ENCODE measurements at places on chromosomes 1 and 21.

GRCh38 chr1:171222936-171223335 is 25.4 kb upstream of the FMO1 start:
- DNase-seq: no peak

- DNase-seq: no peak
These were observed 13.8 kb downstream of the INTS7 start for GRCh38 chr1:212021563-212021962.

DNA sequence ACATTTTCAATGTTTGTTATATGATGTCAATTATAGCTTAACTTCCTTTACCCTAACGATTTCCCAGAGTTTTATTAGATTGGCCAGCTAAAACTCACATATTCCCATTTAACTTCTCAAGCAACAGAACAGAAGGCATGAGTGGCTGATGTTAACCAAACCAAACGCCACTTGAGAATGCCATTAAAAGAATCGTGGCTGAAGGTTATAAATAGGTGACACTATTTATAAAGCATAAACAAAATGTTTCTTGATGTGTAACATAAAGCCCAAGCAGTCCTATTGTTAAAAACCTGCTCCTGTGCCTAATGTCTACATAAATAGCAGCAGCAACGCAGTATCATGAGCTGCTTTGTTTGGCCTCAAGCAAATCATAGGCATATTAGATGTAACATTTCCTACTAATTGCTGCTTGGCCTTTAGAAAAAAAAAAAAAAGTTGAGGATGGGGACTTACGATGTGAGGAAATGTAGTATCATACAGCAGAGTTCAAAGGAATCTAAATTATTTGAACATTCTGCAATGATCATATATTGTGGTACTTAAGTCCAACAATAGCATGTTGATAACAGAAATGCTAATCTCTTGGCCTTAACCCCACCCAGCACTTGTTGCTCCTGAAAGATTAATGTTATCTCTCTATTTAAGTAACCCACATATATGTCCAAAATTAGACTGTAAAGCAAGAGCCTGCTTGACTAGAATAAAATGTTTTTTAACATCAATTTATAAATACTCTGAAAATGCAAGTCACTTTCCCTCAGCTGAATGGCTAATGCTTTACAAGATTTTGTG is 106.0 kb downstream of the ESRRG start:
- DNase-seq: no peak

GRCh38 chr1:22177354-22178003 is 34.6 kb upstream of the WNT4 start:
- no peak for DNase-seq

DNA sequence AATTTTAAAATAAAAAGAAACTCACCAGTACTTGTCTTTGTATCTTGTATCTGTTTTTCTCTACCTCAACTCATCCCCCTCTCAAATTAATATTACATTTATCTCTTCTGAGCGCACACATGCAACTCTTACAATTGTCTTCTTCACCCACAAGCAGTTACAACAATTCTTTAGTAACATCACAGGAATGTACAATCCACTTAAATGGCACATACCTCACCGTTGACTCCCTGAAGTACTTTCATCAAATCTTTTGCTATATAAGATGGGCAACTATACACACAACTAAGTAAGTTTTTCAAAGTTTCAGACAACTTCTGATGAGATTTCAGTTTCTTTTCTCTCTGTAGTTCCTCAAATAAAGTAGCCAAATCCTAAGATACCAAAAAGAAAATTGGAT is 28.3 kb downstream of the HEATR1 start:
- DNase-seq: no peak

- DNase-seq: peak; percentile 5
These were observed 32.3 kb downstream of the AGT start for GRCh38 chr1:230681599-230681998.

DNA sequence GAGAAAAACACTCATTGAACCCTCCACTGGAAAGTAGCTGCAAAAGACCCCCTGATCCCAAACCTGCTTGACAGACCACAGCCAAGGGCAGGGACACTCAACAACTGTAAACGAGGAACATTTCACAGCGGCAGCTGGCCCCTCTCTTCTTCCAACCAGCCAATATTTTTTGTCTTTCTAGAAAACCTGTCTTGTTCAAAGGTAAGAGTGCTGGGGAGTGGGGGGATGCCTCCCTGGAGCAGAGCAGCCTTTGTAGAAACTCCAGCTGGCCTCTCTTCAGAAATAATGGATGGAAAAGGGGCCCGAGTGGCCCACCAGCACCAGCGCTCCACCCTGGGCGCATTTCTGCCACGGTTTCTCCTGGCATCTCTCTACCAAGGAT is 384.0 kb downstream of the RRAGC start:
- no peak for DNase-seq

DNA sequence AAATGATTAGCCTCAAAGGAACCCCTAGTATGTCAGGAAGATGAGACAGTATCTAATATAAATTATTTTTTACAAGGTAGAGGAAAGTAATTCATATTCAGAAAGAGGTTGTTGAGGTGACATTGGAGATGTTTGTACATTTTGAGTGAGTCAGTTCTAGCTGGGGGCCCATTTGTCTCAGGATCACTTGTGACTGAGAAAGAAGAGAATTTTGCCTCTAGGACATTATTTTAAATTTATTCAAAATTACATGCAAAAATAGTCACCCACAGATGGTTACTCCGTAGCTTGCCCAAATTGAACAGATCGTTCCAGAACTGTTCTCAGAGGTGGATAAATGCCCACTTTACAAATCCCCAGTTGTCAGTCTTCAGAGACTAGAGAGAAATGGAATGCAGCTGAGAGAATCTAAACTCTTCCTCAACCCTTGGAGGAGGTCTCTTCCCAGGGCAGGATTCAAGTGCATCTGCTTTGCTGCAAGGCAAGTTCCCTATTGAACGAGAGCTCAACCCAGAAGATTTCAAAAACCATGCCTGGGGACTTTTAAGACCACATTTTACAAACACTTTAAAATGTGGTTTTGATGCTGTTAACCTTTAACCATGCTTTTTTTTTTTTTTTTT is 987.8 kb upstream of the ADAMTS5 start:
- no peak for DNase-seq

- no peak for DNase-seq
These were observed 57.9 kb downstream of the SLC37A1 start for GRCh38 chr21:42571391-42572150.

DNA sequence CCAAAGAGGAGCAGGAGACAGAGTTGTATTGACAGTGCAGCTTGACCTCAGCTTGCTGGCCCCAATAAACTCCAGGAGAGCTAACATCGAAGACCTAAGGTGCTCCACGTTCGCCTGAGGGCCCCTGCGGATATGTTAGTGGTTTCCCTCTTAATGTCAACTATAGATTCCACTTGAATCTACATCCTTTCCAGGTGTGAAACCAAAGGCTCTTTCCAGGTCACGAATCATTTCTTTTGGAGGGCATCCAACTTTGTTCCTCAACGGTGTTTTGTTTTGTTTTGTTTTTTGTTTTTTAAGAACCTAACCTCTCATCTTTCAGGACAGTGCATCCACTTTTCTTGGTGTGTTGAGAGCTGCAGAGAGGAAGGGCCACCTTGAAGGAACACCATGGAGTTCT is 267.6 kb upstream of the SGIP1 start:
- DNase-seq: no peak

DNA sequence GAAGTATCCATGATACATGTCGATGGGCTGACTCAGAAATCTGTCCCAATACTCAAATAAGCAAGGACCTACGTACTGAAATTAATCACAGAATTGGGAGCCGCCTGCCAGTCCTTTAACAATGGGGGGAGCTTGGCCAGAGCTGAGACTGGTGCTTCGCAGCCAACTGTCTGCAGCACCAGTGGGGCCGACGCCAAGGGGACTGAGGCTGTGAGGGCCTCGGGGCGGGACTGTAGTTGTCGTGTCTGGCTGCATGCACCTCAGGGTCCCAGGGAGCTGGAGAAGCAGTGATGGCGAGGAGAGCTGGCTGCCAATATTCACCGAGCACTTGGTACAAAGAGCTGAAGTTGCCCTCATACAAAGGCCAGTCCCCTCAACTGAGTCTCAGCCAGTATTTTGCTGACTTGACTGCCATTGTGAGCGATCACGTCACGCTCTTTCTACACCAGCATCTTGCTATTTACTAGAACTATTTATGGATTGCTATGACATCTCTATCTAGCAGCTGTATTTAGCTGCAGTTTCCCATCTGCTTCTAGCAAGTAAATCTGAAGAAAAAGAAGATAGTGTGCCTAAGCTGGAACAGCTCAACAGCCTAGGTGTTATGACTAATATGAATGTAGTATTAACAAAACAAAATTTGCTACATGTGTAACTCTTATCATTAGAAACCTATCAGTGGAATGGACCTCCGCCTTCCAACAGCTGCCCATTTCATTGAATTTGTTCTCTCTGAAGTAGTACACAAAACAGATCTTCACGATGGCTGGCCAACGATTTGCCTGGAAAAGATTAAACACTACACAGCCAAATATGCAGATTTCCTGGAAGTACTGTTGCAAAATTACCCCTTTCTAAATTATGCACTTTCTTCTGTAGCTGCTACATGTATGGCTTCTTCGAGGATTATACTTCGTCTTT is 29.1 kb downstream of the EVI5 start:
- no peak for DNase-seq

- DNase-seq: peak; percentile 53
These were observed 26.8 kb upstream of the ZNF697 start for GRCh38 chr1:119674835-119675289.

GRCh38 chr1:80418134-80418533 is 1382.6 kb upstream of the ADGRL2 start:
- no peak for DNase-seq

DNA sequence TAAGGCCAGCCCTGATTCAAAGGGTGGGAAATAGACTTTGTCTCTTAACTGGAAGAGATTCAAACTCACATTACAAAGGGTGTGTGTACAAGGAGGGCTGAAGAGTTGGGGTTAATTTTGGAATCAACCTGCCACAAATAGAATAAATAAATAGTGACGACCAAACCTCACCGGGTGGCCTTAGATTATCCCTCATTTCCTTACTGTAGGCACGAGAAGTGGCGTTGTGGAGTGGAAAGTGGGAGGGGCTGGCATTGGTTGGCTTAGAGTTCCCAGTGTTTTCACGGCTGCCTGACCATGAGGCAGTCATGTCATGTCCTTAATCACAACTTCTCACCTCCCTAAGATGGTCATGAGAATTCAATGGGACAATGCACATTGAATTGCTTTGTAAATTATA is 21.3 kb upstream of the RUNX1 start:
- no peak for DNase-seq

GRCh38 chr1:202821467-202821866 is 10.7 kb downstream of the PCAT6 start:
- DNase-seq: no peak

DNA sequence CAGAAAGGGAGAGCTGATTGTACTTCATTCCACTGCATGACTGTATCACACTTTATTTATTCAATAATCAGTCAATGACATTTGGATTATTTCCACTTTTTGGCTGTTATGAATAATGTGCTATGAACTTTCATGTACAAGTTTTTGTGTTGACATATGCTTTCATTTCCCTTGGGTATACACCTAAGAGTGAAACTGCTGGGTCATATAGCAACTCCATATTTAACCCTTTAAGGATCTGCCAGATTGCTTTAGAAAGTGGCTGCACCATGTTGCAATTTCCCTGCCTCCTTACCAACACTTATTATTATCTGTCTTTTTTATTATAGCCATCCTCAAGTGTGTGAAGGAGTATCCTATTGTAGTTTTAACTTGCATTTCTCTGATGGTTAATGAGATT is 108.8 kb upstream of the KCNK1 start:
- no peak for DNase-seq

GRCh38 chr1:39613250-39613649 is 26.2 kb downstream of the HEYL start:
- no peak for DNase-seq

DNA sequence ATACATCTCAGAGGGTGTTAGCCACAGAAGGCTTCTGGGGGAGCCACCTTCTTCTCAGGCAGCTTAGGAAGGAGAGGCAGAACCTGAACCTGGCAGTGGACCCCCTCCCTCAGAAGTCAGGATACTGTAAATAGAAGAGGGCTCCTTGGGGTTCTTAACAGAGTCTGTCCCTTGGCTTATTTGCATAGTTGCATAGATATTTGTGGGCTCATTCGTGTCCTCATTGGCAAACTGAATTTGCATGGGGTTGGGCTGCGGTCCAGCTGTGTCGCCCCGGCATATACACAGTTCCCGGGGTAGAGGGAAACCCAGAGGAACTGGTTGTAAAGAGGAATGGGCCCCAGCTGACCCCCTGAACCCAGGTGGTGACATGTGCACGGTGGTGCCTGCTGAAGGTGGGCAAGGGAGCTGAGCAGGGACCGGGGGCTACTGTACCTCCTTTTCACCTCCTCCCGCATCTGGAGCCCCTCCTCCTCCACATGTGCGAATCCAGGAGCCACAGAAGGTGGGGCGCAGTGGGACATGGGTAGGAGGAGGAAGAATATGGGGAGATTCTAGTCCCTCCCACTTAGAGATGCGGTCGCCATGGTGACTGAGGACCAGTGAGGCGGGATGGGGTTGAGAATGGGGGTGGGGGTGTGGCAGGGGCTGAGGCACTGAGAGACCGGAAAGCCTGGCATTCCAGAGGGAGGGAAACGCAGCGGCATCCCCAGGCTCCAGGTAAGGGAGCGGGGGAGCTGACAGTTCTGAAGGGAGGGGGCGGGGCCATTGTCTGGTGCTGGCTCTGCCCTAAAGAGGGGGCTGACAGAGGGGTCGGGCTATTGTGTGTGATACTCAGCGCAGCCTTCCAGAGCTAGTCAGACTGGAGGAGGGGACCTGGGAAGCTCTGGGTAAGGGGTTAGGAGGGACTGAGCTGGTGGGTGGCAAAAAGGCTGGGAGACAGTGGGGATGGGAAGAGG is 3.7 kb upstream of the SEMA4A start:
- DNase-seq: no peak

GRCh38 chr1:233143241-233143640 is 152.3 kb downstream of the PCNX2 start:
- no peak for DNase-seq

GRCh38 chr1:156228501-156228900 is 13.5 kb upstream of the BGLAP start:
- DNase-seq: no peak

GRCh38 chr1:152906023-152906565 is 2.3 kb upstream of the IVL start:
- DNase-seq: no peak

DNA sequence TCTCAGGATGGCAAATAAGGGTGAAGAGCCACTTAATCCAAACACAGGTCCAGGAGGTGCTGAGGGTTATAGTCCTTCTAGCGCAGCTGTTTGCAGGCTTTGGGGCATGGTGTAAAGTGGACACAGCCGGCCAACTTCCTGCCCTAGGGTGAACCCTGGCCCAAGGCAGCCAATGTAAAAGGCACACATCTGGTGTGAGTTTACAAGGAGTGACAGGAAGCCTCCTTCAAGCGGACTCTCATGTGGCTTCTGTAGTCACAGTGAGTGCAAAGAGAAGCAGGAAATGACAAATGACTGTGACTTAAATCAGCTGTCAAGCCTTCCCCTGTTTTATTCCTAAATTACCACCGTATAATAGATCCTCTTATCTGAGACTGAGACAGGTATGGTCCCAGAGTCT is 213.0 kb downstream of the CRB1 start:
- no peak for DNase-seq

DNA sequence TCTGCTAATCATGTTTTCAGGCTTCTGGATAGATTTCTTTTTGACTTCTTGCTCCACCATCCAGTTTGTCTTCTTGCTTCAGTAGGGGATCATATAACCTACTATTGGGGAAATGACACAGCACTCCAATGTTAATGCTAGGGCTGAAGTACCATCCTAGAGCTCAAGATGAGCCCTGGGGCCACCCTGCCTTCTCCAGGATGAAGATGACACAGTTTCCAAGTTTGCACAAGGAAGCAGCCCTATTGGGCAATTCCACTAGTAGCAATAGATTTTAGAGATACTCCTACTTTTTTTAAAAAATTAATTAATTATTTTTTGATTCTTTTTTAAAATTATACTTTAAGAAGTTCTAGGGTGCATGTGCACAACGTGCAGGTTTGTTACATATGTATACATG is 11.3 kb upstream of the KLF18 start:
- DNase-seq: no peak

All from T1000 (cell line).